ENCODE measurements at places on chromosomes 3 and 15.

GRCh38 chr15:33021806-33022389, 172.6 kb downstream of the FMN1 start:
- no peak for DNase-seq

- no peak for DNase-seq
Measured at GRCh38 chr15:73340502-73341192, 28.1 kb downstream of the HCN4 start.

DNA sequence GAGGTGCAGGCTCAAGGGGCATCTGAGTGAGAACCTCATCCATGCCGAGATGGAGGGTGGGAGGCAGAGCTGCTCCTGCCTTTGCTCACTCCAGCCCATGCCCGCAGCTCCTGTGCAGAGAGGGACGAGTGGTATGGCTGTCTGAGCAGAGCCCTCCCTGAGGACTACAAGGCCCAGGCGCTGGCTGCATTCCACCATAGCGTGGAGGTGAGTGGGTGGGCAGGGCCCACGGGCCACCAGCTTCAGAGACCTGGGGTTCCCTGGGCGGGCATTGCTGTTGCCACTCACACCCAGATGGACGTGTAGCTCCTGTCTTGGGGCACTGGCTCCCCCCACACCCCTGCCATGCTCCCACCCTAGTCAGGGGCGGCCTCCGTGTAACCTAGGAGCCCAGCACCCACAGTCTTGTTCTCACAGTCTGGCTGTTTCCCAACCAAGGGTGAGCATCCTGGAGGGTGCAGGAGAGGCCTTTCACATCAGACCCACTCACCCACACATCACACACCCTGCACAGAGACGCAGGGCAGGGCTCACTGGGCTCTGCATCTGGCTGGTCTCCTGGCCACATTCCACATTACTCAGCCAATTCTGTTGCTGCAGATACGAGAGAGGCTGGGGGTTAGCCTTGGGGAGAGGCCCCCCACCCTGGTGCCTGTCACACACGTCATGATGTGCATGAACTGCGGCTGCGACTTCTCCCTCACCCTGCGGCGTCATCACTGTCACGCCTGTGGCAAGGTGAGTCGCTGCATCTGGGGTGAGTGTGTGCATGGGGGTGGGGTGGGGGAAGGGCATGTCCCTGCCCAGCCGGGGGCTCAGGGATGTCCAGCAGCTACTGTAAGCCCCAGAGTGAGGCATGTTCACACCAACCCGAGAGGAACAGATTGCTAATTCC, 25.3 kb upstream of the NR2C2 start:
- no peak for DNase-seq

DNA sequence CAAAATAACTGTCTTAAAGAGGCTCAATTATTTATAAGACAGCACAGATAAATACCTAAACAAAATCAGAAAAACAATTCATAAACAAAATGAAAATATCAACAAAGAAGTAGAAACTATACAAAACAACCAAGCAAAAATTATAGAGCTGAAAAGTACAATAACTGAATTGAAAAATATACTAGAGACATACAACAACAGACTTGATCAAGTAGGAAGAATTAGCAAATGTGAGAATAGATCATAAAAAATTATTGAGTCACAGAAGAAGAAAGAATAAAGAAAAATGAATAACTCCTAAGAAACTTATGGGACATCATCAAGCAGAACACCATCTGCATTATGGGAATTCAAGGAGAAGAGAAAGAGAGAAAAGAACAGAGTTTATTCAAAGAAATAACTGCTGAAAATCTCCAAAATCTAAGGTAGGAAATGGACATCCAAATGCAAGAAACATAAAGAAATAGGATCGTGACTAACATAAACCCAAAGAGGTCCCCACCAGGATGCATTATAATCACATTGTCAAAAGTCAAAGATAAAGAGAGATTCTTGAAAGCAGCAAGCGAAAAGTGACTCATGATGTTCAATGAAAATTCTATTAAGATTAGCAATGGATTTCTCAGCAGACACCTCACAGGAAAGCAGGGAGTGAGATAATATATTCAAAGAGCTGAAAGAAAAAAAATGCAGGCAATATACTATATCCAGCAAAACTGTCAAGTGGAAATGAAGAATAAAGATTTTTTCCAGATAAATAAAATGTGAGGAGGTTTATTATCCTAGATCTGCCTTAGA, 85.9 kb downstream of the DCLK3 start:
- DNase-seq, result no peak

All from AG04449 (cell line).